ENCODE measurements at places on chromosomes 5 and 9.

DNA sequence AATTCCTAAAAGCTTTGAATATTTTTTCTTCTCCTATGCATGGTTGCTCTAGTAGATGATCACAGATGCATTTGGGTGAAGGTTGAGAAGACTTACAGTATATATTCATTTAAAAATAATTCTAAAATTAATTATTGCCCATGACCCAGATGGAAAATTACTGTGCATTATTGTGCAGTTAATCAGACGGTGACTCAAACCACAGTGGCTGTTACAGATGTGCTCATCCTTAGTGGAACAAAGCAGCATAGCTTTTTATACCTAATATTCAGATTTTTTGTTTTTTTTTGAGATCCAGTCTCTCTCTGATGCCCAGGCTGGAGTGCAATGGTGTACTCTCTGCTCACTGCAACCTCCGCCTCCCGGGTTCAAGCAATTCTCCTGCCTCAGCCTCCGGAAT, 10.7 kb downstream of the OR2V1 start:
- peak; percentile 33 for DNase-seq

DNA sequence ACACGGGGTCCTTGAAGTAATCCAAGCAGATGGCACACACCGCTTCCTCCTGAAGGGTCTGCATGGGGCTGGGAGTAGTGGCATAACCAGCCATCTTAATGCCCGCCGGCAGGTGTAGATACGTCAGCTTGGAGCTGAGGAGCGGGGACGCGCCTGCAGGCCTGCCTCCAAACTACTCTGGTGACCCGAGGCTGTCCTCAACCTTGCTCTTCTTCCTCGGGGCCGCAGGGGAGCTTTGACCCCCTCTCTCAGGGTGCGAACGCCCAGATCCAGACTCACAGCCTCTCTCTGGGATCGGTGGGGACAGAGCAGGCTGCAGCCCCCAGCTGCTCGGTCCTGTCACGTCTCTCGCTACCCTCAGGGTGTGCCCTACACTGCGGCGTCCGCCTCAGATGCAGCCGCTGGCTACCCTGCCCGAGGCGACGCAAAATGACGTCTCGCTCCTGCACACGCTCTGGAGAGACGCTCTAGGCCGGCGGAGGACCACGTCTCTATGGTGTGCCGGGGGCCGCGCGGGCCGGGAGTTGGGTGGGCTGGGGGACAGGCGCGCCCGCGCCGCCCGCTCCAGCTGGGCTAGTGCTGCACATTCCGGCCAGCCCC, at the start of gene TRIM52:
Gene TRIM52, minus strand, starts transcription at position 424 of the 600 bp plus-strand sequence. Its CDS starts 330 bp downstream, at position 94.
- peak; percentile 69 for DNase-seq

GRCh38 chr5:160486573-160486972, 64.9 kb downstream of the PTTG1 start:
- no peak for DNase-seq

DNA sequence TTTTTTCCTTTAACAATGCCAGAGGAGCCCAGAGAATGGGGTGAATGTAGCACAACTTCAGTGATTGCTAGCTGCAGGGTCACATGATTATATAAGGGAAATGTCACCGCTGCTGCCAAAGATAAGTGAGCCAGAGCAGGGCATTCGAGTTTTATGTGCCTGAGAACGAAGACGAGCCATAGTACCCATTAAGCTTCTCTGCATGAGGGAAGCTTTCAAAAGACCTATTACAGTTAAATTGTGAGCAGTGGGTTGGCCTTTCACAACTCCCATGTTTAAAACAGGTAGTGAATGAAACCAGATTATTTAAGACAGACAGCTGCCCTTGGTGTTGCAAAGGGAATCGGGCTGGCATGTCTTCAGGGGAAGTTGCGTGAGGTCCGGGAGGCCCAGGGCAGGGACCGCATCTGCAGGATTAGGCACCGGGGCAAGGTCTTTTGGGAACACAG, 82.4 kb upstream of the TNFAIP8 start:
- no peak for DNase-seq

- no peak for DNase-seq
These were observed 5.2 kb downstream of the SLC31A2 start for GRCh38 chr9:113155911-113156588.

DNA sequence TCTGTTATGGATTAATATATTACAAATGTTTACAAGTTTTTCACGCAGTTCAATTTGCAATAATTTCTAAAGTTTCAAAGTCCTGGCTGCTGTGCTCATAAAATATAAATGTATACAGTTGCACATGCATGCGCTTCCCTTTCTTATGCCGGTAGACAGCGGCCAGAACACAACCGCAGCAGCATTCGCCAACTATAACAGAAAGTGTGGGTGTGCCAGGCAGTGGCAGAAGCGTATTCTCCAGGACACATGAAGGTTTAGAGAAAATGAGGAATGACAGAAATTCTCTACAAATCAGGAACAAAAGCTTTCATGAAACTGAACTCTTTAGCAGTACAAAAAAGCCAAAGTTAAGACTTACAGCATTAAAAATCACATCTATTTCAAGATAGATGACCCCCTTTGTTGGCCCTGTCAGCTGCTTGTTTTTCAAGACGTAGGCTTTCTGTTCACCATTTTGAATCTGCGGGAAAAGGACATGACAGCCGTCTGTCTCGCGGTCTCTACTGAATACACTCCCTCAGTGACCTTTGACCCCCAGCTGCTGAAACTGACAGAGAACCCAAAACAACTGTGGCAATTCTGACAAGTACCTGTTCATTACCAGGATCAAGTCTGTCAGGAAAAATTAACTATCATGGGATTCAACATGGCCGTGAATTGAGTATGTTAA, 252.2 kb downstream of the SLF1 start:
- no peak for DNase-seq

GRCh38 chr5:148923023-148923422, 96.6 kb downstream of the ADRB2 start:
- no peak for DNase-seq

DNA sequence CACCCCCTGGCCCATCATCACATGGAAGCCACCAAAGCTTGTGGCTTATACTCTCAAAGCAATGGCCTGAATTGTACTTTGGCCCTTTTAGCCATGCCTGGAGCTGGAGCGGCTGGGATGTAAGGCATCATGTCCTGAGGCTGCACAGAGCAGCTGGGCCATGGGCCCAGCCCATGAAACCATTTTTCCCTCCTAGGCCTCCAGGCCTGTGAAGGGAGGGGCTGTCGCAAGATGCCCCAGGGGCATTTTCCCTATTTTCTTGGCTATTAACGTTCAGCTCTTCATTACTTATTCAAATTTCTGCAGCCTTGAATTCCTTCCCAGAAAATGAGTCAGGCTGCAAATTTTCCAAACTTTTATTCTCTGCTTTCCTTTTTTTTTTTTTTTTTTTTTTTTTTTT, 27.7 kb downstream of the FST start:
- DNase-seq: no peak

GRCh38 chr9:123457583-123457982, 101.6 kb downstream of the CRB2 start:
- DNase-seq: no peak

DNA sequence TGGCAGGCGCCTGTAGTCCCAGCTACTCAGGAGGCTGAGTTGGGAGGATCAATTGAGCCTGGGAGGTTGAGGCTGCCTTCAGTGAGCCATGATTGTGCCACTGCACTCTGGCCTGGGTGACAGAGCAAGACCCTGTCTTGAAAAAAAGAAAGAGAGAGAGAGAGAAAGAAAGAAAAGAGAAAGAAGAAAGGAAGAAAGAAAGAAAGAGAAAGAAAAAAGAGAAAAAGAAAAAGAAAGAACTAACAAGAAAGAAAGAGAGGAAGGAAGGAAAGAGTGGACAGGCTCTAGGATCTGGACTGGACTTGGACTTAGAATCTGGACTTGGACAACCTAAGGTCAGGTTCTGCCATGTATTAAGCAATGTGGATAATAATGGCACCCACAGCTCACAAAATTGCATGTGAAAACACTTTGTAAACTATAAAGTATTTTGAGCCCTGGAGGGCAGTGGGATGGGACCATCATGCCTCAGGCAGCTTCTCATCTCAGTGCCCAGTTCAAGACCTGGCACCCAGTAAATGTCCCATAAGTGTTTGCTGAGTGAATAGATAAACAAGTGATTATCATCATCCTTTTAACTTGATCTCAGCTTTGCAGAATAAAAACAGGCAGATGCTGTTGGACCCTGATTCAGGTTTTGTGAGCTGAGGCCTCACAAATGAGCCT, 12.8 kb upstream of the PHF19 start:
- no peak for DNase-seq

DNA sequence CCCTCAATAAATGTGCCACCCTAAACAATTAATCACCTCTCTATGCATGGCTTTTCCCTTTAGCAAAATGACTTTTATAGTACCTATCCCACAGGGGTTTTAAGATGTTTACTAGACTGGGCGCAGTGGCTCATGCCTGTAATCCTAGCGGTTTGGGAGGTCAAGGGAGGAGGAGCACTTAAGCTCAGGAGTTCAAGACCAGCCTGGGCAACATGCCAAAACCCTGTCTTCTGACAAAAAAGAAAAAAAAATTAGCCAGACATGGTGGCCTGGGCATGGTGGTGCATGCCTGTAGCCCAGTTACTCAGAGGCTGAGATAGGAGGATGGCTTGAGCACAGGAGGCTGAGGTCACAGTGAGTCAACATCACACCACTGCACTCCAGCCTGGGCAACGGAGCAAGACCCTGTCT, 13.5 kb downstream of the SH3TC2 start:
- peak; percentile 39 for DNase-seq

DNA sequence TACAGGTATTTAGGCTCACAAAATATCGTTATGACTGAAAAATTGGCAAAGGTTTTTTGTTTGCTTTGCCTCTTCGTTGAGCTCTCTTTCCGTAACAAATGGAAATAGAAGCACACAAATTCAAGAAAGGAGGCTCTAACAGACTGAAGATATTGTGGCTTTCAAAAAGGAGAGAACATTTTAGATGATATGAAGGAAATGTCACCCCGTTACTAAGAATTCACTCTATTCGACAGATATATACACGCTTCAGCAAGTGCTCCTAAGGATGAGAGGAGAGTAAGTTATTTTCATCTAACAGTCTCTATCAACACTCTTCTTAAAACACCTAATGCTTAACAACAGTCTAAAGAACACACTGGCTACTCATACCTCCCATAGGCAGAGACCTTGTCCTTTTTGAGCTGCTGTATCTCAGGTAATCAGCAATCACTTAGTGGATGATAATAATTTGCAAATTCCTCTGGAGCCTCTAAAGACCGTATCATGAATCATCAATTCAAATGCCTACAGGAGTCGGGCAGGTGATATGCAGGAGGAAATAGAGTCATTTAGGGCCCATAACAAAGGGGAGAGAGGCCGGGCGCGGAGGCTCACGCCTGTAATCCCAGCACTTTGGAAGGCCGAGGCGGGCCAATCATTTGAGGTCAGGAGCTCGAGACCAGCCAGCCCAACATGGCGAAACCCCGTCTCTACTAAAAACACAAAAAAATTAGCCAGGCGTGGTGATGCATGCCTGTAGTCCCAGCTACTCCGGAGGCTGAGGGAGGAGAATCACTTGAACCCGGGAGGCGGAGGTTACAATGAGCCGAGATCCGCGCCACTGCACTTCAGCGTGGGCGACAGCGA, 1.4 kb upstream of the HSDL2 start:
- DNase-seq: peak; percentile 73

DNA sequence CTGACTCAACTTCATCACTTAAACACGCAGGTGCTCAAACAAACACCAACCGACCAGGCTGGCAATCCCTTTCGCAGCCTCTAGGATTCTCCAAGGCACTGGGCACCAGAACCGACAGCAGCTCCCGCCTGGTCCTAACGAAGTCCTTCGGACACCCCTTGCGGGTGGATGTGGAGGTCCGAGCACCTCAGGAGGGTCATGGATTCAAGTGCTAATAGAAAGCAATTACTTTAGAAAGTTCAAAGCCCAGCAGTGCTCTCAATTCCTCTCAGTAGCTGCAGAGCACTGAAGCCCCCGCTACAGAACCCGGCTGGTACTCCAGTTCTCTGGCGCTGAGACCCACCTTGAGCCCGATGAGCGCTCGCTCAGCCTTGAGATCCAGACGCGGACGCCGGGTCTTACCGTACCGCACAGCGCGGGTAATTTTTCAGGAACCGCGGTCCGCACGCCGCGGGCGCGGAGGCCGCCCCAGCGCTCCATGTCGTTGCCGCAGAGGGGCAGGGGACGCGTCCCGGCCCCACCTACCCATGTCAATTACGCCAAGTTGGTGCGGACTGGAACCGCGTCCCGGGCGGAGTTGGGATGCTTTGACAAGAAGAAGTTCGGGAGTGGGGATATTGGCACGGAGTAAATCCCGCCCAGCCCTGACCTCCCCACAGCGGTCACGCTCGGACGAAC, 638 bp downstream of the MARCHF3 start:
- DNase-seq: peak; percentile 67

DNA sequence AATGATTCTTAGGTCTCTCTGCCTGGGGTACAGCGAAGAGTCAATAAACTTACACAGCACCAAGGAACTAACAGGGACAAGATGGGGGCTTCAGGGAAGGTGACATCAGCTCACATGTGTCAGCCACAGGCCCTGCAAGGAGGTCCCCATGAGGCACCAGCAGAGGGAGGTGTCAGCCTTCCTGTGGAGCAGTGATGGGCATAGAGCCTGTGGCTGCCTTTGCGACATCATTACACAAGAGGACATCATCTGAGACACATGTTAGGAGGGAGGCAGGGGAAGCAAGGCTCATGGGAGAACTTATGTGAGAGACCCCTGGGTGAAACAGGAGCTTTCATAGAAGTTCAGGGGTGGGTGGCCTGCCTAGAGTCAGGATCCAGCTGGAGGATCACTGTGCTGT, 389.6 kb downstream of the SEMA5A start:
- DNase-seq: peak; percentile 64

DNA sequence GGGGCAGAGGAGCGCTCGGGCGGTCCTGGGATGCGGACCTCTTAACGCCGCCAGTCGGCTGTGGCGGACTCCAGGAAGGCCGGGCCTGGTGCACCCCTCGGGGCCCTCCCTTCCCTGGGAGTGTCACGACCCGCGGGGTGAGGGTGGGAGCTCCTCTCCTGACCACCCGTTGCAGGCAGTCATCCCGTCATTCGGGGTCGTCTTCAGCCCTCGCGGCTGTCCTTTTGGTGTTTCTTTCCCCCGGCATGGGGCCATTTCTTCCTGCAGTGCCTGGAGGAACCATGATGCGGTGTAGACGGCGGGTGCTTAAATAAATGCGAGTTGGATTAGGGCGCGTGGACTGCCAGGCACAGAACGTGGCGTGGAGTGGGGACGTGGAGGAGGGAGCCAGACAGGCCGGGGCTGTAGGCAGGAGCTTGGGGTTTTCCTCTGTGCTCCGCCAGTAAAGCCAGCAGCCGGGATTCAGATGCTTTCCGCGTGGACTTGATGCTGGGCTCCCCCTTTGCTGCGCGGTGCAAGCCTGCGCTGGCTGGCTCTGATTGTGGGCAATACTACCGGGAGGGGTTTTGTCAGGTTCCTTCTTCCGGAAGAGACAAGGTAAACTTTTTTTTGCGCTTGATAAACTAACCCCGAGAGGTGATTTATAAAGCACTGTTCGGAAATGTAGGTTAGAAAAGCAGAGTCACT, 868 bp downstream of the KDM4C start:
- DNase-seq: peak; percentile 67

DNA sequence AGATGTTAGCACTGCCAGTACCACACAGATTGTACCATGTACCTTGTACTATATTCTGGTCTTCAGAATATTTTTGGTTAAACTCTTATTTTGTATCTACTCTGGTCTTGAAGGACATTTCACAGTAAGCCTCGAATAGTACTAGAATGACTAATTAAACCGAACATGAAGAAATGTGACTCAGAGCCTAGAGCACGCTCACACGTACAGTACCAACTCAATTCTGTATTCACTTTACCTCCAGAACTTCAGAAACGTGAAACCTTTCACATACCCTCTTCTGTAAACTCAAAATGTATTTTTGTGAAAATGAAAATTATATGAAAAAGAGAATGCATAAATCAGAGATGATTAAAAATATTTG, 112.8 kb downstream of the MVB12B start:
- peak; percentile 76 for DNase-seq

- peak; percentile 17 for DNase-seq
These were observed 651.4 kb downstream of the CETN3 start for GRCh38 chr5:89758146-89758545.
